ENCODE measurements at places on chromosomes 12 and 14.

- DNase-seq: no peak
Measured at GRCh38 chr12:20368114-20368650, at the start of gene PDE3A. TSS of gene PDE3A (plus strand) at chr12:20368537. CDS start at chr12:20369285, 748 bp downstream.

DNA sequence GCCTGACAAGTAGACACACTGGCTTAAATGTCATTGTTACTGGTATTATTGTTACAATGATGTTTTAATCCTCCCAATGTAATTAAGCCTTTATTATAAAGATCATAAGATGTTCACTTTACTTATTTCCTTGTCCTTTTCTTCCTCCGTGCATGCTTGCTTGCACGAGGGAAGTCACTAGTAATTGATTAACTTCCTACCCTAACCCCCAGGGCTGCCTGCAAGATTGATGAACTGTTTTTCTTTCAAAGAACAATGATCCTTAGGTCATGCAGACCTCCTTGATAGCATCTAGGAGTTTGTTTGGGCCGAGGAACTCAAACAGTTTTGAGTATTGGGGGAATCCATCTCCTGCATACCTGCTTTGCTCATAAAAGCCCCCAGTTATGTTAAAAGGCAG is 43.0 kb downstream of the GLRX5 start:
- DNase-seq: no peak

DNA sequence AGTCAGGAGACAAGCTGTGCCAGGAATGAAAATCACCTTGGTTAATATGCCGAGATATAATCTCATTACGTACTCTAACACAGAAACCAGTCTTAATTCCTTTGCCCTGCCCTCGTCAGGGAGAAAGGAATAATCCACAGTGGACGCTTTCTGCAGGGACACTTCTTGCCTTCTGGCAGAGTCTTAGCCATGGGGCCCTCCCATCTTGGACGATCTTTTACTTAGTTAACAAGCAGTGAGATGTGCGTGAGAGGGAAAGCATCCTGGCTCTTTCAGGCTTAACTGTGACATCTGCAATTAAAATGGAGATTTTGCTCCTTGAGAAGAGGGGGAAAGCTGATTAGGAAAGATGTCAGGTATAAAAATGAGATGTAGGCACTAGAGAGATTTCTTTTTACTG is 246.4 kb downstream of the TMEM132C start:
- DNase-seq: no peak

DNA sequence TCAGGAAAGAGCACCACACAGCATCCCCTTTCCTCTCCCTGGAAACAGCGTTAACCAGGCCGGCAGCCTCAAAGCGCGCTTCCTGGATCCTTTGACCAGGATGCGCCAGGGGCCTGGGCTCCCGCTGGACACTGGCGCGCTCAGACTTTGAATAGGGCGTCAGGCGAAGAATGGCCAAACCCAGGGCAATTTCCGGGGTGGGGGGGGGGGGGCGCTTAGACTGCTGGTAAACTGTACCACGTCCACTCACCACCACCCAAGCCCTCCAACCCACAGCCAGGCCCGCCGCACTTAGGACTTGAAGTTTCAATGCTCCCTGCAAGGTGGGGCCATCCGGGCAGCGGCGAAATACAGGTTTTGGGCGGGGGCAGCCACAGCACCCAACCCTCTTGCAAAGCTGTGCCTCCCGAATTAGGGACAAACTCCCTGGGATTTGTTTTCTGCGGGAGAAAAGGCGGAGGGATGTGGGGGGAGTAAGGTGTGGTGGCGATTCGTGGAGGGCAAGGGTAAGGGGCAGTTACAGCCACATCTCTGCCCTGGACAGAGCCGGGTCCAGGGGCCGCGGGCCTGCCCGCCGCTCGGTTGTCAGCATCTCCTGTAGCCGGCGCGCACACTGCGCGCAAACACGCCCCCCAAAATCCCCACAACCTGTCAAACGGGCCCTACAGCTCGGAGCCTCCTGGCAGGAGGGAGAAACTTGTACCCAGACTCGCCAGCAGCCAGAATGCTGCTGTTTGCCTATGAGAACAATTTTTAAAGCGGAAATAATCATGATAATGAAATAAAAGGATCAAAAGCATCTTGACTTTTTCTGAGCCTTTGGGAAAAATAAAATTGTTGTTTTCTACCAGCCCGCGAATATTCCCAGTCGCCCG is 958 bp downstream of the RTN1 start:
- DNase-seq: no peak

- no peak for DNase-seq
Measured at GRCh38 chr12:77469578-77470333, 360.9 kb upstream of the NAV3 start.

DNA sequence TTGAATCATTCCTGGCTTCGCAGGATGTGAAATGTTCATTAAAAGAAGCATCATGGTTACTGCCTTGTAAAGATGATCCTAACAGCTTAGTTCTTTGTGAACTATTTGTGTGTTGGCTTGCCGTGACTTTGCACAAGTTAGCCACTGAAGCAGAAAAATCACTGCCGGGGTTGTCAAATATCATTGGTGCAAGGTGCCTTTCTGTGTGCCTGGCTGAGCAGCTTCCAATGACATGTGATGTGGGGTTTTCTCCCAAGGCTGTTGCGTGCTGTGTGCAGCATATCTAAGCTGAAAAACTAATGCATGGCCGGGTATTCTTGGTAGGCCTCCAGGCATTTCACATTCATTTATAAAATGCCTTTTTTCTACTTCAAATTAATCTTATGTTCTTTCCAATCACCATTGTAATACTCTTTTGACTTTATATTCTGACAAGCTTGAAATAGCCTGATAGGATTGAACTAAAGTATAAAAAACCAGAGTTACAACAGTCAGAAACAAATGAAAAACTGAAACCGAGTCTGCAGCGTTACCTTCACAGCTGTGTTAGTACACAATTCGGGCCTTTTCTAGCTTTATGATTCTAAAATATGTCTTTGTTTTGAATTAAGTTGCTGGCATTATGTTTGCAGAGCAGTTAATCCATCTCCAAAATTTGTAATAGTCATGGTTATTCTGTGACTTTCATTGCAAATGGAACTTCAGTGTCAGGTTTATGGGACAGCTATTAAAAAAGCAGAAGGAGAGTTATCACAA is 222.1 kb downstream of the SYT1 start:
- no peak for DNase-seq

DNA sequence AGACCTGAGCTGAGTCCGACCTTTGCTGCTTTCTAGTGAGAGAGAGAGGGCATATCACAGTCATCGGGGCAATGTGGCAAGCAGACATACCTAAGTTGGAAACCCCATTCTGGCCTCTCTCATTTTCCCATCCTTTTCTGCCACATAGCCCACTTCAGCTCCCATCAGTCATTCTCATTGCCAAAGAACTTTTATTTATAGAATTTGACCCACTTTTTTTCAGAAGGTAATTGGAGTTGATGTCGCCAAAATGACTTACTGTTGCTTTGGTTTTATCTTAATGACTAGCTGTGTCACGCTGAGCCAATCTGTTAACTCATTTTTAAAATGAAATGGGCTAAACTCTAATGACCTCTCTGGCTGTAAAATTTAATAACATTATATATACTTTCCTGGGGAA is 63.9 kb upstream of the RMST start:
- DNase-seq: no peak

- DNase-seq: no peak
Measured at GRCh38 chr12:122870867-122871664, 24.9 kb downstream of the VPS37B start.

DNA sequence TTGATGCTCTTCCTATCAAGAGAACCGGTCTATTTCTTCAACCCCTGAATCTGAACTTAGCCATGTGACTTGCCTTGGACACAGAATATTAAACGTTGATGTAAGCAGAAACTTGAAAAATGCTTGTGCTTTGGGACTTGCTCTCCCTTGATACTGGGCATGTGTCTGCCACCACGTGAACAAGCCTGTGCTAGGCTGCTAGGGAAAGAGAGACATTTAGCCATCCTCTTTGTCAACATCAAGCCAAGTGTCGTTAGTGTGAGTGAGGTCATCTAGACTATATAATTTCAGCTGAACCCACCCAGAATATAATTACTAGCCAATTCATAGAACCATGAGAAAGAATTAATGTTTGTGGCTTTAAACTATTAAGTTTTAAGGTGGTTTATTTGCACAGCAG is 98.2 kb upstream of the TRHDE start:
- no peak for DNase-seq

DNA sequence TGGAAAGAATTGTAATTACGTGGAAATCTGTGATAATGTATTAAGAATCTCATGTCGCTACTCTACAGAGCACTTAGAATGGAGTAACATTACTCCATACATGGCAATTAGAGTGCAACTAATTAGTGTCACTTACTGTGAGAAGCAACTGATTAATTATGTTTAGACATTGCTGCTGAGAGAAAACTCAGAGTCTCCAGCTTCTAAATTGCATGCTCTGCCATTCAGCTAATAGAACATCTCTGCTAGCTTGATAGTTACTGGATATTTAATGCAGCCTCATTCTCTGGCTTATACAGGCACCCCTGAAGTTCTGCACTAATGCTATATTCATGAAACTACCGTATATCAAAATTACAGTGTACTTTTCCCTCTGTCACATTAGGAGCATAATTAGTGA is 338.4 kb downstream of the ADAMTS20 start:
- DNase-seq: no peak

- no peak for DNase-seq
Measured at GRCh38 chr14:61575551-61576150, 119.7 kb upstream of the HIF1A start.
